Chondrocyte (in vitro differentiated cells): ENCODE measurements at places on chromosomes 16 and 17. TPM values are rescaled to one million over a fixed set of nuclear protein-coding genes. Genes with fewer than 3 reads are reported as not detected.

DNA sequence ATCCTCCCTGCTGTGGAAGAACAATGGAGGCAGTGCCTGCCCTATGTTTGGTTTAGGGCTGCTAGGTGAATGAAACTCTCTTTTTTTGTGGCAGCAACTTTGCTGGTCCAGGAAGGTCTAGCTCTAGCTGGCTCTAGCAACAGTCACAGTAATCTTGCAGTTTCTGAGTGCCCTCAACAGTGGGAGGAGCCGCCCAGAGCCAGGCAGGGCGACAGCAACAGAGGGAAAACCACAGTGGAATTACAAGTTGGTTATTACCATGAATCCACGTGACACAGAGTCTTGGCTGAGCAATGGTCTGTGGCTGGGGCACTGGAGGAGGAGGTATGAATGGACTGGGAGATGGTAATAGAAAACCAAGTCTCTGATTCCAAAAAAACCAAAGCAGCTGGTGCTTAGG is 10.3 kb downstream of the HSPB9 start:
- DNase-seq, result no peak

- DNase-seq, result no peak
Observed at GRCh38 chr16:17457513-17457912, 13.2 kb downstream of the XYLT1 start.

DNA sequence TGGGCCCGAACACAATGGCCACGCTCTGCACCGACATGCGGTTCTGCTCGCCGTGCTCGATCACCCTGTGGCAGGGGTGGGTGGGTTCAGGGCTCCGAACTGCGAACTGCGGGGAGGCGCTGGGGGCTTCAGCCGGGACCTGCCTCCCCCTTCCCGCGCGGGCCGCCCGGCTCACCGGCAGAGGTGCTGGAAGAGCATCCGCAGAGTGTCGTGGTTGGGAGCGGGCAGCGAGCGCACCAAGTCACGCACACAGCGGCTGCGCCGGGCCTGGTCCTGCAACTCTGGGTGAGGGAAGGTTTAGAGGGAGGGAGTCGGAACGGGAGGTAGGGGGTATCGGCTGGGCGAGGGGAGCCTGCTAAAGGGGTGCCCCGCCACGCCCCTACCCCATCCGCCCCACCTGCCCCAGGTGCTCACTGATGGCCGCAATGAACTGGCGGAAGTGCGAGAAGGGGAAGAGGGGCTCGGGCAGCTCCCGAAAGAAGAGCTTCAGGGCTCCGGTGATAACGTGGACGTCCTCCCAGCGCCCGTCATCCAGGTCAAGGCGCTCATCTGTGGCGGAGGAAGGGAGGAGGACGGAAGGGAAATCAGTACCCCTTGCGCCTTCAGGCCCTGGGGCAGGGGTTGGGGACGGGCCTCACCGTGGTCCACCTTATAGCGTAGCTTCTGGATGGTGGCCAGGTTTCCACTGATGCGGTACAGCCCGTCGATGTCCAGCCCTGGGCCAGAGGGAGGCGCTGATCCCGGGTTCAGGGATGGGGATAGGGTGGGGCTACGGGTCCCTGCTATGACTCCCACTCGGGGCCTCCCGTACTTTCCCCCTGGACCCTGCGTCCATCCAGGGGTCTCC is 36.9 kb downstream of the ARHGAP27 start:
- DNase-seq, result no peak

DNA sequence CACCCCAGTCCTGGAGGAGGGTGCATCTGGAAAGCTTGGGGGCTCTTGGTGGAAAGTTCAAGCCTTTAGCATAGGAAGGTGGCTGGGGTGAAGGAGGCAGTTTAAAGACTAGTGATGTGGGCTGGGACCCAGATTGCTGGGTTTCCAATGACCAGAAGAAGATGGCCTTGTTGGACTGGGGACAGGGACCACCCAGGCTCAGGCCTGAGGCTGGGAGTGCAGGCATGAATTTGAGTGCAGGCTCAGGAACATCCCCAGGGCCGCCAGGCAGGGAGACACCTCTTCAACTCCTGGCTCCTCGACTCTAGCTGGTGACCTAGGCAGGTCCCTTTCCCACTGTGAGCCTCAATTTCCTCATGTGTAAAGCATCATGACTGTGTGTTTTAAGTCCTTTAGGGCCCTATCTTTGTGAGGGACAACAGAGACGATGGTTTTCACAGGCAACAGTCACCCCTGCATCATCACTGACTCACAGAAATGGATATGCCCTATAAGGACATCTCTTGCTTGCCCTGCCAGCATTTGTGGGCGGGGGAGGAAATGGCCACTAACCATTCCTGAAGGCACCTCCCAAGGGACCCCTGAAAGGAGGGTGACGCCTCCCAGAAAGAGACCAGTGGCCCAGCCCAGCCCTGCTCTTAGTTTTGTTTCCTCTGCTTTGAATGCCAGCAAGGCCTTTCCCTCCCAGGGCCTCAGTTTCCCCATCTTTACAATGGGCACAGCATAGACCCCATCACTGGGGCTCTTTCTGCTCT is 11.1 kb downstream of the NLRC5 start:
- no peak for DNase-seq

DNA sequence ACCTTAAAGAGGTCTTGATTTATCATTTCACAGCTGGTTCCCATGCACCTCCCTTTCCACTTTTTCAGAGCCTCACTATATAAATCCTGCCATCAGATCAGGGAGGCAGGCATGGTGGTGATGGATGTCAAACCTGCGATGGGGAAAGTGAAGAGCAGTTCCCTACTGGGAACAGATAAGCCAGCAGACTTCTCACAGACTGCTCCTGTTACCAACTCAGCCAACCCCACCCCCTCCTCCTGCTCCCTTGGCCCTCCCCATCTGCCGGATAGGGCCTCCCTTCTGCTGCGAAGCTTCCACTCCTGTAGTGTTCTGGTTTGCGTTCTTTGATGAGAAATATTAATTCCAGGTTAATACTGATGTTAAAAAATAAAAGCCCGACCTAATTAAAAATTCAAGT is 232.1 kb downstream of the STX8 start:
- no peak for DNase-seq

- no peak for DNase-seq
Observed at GRCh38 chr17:47808830-47809480, 12.6 kb downstream of the OSBPL7 start.

GRCh38 chr17:46108550-46109110 is 84.6 kb downstream of the KANSL1 start:
- DNase-seq, result no peak

DNA sequence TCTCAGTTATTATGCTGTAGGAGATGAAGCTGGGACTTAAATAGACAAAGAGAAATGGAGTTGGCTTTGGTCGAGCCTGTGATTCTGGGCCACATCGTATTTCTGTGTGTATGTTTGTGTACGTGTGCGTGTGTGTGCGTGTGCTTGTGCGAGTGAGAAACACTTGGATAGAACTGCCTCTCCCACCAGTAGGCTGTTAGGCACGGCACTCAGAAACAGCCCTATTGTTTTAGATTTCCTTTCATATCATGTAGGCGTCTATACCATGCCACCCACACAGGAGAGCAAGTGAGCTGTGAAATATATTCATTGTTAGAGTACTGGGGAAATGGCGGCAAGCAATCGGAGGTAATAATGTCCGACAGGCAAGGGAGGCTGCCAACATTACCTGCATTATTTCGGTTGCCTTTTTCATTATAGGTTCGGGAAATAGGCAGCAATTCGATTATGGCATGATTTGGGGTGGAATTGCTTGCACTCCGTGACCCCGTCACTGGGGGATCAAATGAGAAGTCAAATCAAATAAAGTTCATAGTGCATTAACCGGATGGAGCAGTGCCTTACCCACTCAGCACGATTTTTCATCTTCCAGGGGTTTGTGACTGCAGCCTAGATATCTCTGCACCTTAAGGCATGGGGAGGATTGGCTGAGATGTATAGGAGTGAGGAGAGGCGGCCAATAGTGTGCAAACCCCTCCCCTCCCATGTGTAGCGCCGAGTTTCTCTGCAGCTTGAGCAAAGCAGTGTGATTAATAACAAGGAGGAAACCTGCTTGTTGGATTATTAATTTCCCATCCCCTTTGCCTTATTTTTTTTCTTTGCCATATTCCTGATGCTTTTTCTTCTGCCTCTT is 89.6 kb downstream of the RBFOX1 start:
- no peak for DNase-seq

DNA sequence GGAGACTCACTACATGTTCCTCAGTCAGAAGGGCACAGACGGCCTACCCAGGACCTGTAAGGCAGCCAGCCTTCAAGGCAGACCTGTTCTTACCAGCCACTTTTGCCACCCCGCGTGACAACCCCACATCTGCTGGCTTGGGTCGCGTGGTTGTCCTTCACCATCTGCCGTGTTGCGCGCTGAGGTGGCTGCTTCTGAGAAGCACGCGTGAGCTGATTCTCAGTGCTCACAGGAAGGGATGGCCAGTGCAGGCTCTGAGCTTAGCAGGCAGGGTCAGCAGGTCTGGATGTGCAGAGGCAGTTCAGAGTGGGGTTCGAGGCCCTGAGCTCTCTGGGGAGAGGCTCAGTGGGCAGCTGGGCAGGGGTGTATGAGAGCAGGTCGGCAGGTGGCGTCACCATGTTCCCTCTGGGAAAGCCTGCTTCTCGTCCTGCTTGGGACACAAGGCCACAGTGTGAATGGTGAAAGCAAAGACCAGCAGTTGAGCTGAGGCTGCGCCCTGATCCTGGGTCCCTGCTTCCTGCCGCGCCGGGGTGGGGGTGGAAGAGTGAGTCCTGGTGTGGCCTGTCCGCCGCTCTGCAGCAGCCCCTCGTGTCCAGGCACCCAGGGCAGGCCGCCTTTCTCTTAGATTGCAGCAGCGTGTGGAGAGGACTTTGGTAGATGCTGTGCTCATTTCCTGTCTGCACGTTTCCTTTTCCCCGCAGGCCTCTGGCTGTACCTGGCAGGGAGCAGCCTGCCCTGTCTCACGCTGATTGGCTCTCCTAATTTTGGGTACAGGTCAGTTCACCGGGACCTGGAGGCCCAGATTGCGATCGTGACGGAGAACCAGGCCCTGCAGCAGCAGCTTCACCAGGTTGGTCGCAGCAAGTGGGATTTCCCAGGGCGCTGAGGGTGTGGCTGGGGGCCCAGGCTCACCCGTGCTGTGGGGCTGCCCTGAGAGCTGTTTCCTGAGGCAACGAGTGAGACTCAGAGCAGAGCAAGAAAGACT is 36.0 kb downstream of the PGS1 start:
- no peak for DNase-seq

SPNS2 gene
- total RNA-seq, result 0.70 to 0.87 TPM in 2 of 3 replicates, not detected in the other

DPEP1 gene
- total RNA-seq, result not detected in 3 replicates

KRT24 gene
- total RNA-seq, result not detected in 3 replicates

INCA1 gene
- 0.74 to 1.5 TPM (median 0.85 TPM) in 3 replicates for total RNA-seq

CDH11 gene
- 936 to 1,062 TPM (median 970 TPM) in 3 replicates for total RNA-seq
